ENCODE measurements at places on chromosomes 11 and 22.

DNA sequence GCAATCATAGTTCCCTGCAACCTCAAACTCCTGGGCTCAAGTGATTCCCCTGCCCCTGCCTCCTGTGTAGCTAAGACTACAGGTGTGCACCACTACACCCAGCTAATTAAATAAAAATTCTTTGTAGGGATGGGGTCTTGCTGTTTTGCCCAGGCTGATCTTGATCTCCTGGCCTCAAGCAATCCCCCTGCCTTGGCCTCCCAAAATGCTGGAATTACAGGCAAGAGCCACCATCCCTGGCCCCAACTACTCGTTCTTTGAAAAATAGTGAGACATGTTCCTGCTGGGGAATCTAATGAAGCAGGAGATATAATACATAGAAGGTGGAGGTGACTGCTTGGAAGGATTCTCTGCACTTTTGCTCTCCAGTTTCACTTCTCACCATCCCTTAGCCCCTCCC is 40.1 kb upstream of the RFPL3 start:
- DNase-seq = no peak

DNA sequence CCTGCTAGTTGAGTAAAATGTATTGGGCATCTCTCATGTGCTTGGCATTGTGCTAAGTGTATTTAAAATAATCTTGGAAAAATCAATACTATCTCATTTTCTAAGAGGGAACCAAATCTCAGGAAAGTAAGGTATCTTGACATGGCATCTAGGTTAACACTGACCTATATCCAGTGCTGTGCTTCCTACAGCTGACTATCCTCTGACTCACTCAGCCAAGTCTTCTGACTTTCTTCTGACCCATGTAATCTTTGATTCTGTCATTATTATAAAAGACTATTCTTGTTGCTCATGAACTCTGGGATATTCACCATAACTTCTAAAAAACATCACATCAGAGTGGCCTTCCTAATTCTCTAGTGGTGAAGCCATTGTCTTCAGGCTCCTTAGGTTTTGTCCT is 304.1 kb upstream of the TENM4 start:
- DNase-seq = no peak

DNA sequence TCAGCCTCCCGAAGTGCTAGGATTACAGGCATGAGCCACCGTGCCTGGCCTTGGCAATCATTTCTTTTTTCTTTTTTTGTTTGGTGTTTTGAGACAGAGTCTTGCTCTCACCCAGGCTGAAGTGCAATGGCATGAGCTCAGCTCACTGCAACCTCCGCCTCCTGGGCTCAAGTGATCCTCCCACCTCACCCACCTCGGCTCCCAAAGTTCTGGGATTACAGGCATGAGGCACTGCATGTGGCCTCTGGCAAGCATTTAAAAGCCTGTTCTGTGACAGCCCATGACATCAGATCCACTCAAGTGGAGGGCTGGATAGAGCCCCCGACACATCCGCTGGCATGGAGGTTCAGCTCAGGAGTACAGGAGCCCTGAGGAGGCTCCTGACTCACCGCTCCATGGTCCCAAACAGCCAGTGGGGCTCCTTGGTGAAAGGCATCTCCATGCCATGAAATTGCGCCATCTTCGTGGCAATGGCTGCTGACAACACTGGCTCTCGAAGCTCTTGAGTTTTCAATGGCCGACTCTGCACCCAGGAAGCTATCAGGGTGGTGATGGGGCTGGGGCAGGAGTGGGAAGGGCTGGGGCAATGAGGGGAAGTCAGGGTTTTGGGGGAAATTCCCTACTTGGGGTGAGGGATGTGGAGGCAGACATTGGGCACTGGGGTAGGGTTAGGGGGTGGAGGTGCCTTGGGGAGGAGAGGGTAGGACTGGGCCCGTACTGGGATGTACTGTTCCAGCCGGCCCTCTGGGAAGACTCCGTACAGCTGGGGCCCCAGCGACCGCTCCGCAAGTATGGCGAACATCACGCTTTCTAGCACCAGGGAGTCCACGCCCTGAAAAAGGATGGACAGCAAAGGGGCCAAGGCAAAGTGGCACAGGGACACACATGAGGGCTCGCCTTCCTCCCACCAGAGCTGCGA is 1.4 kb downstream of the CHKB start:
- DNase-seq = no peak

- DNase-seq = no peak
These were observed 38.9 kb upstream of the CSNK2A3 start for GRCh38 chr11:11391796-11392463.

GRCh38 chr11:66055021-66055420 is 2.9 kb downstream of the SF3B2 start:
- no peak for DNase-seq

DNA sequence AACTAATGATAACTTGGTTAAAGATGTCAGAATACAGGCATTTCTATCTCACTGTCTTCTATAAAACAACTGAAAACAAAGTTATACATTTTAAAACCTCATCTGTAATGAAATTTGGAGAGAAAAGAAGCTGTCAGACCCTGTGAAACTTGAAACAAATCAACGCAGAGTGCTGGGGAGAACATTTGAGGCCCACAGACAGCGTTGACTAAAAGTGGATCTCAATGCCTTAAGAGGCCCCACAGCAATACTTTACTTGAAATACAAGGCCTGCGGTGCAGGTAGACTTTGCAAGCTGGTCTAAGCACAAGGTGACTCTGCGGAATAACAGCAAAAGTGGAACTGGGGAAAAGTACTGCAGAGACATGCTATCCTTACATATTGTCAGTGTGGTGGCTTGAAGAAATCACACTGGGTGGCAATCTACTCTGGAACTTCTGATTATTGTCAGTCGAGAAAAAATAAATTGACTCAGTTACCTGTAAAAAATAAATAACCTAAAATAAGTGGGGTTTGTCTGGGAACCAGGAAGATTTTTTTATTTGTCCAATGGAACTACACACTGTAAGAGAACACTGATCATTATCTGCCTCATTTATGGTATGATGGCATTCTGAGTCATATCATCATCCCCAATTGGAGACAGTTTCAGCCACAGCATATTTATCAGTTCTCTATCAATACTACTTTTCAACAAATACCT is 138.9 kb downstream of the LUZP2 start:
- no peak for DNase-seq

GRCh38 chr22:38741166-38741565 is 14.6 kb downstream of the SUN2 start:
- no peak for DNase-seq

- no peak for DNase-seq
These were observed 15.3 kb upstream of the TEF start for GRCh38 chr22:41366323-41367029.

Measured in NCI-H1092 treated with DMSO at 0.1 percent for 48 hours (cell line).